ENCODE measurements at places on chromosomes 12 and 14.

GRCh38 chr12:103799857-103800771, 40.9 kb downstream of the NT5DC3 start:
- no peak for DNase-seq

GRCh38 chr12:47560415-47560814, 145.4 kb downstream of the RPAP3 start:
- no peak for DNase-seq

- no peak for DNase-seq
These were observed 2.8 kb downstream of the ZNF219 start for GRCh38 chr14:21095430-21096205.

DNA sequence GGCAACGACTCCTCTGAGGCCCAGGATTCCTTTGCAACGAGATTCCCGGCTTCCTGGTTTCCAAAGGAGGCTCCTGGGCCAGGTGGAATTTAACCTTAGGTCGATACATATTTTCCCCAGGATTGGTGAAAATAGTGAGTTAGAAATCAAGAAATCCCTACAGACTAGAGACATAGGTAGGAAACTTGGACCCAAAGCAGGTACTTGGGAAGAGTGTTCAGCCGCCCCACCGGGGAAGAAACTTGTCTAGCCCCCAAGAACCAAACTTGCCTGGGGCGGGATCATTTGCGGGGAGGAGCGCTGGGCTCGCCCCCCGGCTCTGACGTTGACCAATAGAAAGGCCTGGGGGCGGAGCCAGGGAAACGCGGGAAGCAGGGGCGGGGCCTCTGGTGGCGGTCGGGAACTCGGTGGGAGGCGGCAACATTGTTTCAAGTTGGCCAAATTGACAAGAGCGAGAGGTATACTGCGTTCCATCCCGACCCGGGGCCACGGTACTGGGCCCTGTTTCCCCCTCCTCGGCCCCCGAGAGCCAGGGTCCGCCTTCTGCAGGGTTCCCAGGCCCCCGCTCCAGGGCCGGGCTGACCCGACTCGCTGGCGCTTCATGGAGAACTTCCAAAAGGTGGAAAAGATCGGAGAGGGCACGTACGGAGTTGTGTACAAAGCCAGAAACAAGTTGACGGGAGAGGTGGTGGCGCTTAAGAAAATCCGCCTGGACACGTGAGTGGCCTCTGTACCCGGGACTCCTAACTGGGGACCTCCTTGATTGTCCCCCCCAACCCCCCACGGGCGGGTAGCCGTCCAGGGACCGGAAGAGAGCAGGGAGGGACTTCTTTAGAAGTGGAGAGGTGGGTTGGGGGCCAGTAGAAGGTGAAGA, at the start of gene CDK2:
CDK2 (plus strand) TSS at position 423 of the 874 bp plus-strand sequence; CDS start at position 602, 179 bp downstream.
- DNase-seq: peak; percentile 96

- no peak for DNase-seq
These were observed 1140.7 kb upstream of the TMEM132C start for GRCh38 chr12:127126260-127126628.

- no peak for DNase-seq
These were observed 91.8 kb upstream of the FOXN3 start for GRCh38 chr14:89508863-89509262.

- DNase-seq: no peak
These were observed 12.8 kb downstream of the BAG5 start for GRCh38 chr14:103549361-103550311.

DNA sequence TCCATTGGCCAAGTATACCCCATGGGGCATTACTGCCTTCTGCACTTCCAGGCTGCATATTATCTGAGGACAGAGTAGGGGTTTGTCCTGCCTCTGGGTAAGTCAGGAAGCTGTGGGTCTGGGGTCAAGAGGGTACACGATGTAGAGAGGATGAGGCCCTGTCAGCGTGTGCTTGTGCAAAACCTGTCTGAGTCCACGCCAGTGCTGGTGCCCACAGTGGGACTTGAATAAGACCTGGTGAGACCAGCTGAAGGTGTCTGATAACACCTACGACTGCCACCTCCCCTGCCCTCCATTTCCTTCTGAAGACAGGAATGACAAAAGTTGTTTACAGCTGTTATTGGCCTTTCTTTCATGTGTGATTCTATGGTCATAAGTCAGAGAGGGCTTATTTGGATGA, 22.1 kb upstream of the NID2 start:
- DNase-seq: no peak

GRCh38 chr12:109725321-109726105, 11.9 kb downstream of the FAM222A start:
- DNase-seq: no peak

DNA sequence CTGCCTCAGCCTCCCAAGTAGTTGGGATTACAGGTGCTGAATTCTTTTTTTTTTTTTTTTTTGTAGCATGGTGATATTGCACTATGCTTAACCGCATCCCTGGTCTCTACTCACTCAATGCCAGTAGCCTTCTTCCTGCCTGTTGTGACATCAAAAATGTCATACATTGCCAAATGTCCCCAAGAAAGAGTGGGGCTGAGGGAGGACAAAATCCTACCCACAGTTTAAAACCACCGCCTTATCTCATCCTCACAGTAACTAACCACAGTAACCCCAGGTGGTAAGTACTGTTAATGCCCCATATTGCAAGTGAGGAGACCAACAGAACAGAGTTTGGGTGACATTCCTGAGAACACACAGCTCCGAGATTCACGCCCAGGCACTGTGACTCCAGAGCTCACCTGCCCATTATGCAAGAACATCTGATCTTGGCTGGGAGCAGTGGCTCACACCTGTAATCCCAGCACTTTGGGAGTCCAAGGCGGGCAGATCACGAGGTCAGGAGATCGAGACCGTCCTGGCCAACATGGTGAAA, 19.6 kb downstream of the MORN3 start:
- DNase-seq: peak; percentile 44

GRCh38 chr12:127760996-127761395, 506.0 kb upstream of the TMEM132C start:
- no peak for DNase-seq

DNA sequence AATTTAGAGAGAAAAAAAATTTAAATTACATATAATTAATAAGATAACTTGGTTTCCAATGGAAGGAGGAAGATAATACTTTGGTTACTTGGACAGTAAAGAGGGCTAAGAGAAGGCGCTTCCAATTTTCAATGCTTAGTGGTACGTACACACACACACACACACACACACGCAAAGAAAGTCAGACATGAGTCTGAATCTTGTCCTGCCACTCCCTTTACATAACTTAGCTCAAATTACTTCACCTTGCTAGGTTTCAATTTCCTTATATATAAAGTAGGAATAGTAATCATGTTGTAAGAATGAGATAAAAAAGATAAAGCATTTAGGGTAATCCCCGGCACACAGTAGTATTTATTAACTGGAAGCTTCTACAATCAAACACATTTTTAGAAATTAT, 39.7 kb upstream of the VCPKMT start:
- no peak for DNase-seq

GRCh38 chr14:94120667-94121340, 8.6 kb downstream of the IFI27L2 start:
- no peak for DNase-seq

DNA sequence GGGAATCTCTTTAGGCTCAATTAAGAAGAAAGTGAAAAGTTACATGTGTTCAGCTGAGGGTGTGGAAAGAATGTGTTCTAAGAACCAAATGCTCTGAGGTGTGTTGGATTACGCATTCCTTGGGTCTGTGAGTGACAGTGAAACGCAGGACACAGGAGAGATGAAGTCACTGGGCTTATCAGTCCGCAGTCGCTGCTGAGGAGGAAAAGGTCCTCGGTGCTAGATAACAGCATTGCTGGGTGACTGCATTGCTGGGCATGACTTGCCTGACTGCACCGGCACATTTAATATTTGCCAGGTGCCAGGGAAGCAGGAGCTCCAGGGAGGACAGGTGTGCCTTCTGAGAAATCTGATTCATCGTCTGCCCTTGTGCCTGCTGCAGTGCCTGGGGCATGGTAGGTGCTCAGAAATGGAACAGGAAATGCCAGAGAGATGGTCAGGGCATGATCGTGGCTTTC, 64.4 kb upstream of the FZD10 start:
- no peak for DNase-seq

DNA sequence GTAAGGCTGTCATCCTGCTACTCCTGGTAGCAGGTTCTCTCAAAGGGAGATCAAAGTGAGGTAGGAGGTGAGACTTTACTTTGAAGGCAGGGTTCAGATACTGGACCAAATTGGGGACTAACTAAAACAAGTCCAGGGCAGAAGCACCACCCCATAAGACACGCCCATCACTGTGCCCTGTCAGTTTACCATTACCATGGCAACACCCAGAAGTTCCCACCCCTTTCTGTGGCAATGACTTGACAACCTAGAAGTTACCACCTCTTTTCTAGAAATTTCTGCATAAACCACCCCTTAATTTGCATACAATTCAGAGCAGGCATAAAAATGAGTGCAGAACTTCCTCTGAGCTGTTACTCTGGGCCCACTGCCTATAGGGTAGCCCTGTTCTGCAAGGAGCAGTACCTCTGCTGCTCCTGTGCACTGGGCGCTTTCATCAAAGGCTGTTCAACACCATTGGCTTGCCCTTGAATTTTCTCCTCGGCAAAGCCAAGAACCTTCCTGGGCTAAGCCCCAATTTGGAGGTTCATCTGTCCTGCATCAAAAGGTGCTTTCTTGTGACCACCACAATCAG, 64.8 kb upstream of the MAX start:
- DNase-seq: peak; percentile 47

GRCh38 chr14:58844544-58844943, 206.8 kb downstream of the DACT1 start:
- no peak for DNase-seq

DNA sequence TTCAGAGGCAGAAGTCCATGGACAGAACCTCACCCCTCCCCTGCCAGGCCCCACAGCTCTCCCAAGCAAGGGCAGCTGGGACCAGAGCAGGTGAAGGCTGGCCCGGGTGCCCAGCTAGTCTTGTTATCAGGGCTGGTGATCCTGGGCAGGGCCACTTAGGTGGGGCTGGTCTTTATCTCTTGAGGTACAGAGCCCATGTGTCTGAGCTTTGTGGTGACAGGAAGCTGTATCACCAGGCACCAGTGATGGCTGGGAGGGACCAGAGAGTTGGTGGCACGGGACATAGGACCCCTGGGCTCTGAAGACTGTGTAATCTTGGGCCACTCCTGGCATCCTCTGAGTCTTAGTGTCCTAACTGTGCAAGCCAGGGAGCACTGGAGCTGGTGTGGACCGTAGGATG, 12.8 kb upstream of the HPD start:
- DNase-seq: no peak

DNA sequence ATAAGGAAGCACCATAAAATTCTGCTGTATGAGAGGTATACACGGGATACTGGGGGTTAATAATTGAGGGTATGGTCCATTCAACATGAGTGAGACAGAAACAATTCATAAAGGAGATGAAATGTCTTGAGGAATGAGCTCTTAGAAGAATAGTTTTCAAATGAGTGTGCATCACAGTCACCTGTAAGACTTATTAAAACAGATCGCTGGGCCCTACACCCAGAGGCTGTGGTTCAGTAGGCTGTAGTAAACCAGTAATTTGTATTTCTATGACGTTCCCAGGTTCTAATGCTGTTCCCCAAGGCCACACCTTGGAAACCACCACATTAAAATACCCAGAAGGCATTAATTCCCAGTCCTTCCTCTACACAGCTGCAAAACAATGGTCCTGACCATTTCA, 49.6 kb downstream of the CAND1 start:
- DNase-seq: no peak

GRCh38 chr12:26872625-26873024, 39.6 kb upstream of the ITPR2 start:
- DNase-seq: no peak

DNA sequence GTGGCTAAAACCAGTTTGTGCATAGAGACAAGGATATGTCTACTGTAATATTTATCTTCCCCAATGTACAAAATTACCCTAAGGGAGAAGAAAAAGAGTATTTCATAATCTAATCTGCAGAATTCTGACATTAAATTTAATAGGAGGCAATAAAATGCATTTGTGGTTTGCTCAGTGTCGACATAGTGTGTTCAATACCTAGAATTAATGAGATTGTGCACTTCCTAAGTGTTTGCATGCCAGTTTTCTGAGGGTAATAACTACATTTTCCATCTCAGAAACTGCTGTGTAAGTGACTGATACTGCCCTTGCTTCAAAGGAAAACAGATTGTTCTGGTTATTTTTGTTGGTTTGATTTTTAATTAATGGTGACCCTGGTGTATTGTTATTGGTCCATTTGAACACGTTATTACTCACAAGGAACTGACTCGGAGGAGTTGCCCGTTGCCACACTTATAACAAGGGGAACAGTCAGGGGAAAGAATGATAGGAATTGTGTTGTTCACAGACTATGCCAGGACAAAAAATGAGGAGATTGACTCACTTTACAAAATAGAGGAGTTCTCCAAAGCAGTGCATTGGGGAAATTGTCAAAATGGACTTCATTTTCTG, 960.3 kb upstream of the TMEM132C start:
- no peak for DNase-seq

- DNase-seq: no peak
These were observed 53.0 kb upstream of the CORO1C start for GRCh38 chr12:108784270-108784669.

DNA sequence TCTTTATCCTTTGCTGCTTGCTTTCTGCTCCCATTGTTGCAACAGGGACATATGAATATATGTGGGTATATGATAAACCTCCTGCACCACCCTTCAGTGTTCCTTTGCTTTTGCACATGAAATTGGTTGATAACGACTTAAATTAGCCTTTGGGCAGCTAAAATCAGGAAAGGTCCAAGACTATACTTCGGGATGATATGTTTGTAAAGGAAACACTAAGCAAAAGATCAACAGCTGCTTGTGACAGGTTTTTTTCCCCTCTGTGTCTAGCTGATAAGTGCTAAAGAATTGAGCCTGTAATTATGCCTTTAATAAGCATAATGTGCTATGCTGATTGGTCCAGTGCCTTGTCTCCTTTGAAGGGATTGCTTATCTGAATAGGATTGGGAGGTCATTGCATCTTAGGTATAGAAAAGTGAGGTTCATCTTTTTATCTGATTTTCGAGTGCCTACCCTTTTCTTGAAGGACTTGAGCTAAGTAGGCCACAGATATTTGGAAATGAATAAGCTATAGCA, 59.4 kb downstream of the PPHLN1 start:
- no peak for DNase-seq

- DNase-seq: no peak
These were observed 170.4 kb downstream of the CALM1 start for GRCh38 chr14:90567191-90567590.

DNA sequence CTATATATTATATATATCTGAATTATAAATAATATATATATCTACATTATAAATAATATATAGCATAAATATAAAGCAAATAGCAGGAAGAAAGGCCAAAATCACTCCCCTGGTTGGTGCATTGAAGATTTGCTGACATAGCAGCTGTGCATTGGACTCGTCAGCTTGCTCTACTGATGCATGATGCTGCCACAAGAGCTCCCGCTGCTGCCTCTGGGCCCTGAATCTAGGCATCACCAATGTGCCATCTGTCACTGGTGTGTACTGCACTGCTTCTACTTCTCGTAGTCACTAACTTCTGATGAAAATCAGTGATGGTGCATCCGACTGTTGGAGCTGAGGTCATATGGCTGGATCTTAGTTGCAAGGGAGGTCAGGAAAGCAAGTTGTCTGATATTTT, 205.0 kb downstream of the ADAMTS20 start:
- DNase-seq: no peak

- peak; percentile 72 for DNase-seq
These were observed 5.5 kb upstream of the GPR132 start for GRCh38 chr14:105070760-105071137.
